Fibroblast of skin of scalp (primary cell): ENCODE measurements at places on chromosomes 3 and 15.
A peak's percentile ranks its signal among the peaks of the same experiment; 100 is the strongest.

GRCh38 chr3:98592345-98592935 lies 971 bp downstream of the CPOX start:
- DNase-seq = no peak

DNA sequence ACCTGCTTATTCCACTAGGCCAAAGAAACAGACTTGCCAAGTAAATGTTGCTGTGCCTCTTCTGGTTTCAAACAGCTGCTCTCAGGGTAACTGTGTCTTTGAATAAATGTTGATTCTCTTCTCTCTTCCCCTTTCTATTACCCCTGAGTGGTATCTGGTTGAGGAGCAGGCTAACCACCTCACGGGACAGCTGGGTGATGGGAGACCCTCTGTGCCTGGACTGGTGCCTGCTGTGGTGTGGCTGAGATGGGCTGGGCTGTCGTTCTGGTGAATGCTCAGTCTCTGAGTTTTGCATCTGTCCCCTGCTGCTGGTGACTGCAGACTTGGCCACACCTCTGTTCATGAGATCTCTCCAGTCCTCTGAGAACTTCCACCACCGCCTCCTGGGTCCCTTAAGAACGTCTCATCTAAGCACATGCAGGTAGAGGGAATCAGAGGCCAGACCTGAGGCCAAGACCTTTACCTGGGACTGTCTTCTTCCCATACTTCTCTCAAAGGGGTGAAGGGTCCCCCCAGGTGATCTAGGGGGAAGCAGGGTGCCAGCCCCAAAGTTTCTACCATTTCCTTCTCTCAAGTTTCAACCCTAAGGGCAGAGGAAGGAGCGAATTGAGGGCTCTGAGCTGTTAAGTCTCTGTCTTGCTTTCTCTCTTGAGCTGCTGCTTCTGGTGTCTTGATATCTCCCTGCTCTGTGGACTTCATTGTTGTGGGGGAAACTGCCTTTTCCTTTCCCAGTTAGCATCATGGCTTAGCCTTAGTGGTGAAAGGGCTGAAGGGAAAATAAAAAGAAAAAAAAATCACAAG lies 252.9 kb downstream of the EBLN2 start:
- no peak for DNase-seq

DNA sequence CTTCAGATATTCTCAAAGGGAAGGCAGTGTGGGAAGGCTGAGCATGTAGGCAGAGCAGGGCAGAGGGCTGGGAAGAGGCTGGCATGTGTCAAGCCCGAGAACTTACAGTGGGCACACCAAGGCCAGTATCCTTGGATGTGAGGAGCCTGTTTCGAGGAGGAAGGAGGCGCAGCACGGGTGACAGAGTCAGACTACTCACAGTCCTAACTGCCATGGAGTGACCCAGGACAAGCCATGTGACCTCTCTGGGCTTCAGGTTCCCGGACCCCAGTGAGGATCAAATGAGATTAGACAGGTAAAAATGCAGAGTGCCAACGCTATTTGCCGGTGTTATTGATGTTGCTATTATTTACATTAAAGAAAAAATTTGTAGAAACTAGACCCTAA lies 65.3 kb downstream of the NSMCE3 start:
- DNase-seq = no peak

DNA sequence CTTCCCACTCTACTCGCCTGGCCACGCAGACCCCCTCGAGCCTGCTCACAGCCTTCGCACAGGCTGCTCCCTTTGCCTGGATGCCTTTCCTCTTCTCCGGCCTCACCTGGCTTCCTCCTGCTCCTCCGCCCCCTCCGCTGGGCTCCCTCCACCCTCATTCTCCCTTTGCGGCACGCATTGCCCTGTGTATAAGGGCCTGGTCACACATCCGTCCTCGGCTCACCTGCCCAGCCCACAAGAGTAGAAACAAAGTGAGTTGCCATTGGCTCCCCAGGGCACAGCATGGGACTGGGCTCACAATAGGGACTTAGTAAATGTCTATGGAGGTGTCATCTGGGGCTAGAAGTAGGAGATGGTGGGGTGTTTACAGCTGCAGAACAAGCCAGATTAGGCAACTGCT lies 4.2 kb downstream of the PLXND1 start:
- DNase-seq = no peak

GRCh38 chr3:69787436-69788168 lies 48.3 kb downstream of the MITF start:
- peak; percentile 82 for DNase-seq

GRCh38 chr3:26100176-26100575 lies 310.3 kb downstream of the OXSM start:
- DNase-seq = no peak

DNA sequence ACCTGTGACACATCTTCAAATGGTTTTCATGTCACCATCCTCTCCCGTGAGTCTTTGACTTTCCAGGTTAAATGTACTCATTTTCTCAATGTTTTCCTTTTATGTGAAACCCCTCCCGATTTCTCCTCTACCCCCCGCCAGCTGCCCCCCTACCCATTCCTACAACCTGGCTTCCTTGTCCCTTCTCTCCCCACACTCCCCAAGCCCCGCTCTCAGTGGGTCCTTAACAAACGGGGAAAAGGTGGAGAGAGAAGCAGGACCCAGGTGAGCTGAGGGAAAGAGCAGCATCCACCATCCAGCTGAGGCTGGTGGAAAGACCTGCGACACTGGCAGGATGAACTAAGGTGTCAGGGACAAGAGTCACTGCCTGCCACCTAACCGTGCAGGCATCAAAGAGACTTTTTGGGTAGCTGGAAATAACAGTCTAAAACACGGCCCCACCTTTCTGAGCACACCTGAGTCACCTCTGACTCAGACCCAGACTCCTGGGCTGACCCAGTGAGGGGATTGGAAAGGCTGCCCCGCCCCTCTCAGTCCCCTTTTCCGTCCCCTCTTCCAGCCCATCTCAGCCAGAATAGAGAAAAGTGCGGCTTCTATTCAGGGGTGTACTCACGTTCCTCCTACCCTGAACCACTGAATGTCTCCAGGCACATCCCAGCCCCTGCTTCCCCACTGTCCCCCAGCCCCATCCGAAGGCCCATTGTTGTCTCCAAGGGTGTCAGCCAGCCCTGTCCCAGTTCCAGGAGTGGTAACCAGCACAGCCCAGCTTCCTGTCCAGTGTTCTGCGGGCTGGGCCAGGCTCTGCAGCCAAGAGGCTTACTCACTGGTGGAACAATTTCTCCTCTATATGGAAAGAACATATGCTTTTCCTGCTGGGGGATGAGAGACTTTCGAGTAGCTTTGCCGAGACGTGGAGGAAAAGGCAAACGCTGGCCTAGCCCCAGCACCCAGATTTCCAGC lies 20.4 kb downstream of the ISG20 start:
- peak; percentile 90 for DNase-seq

GRCh38 chr3:4696266-4696665 lies 203.1 kb downstream of the ITPR1 start:
- DNase-seq = no peak

- DNase-seq = no peak
Measured at GRCh38 chr3:62144482-62144881, 228.9 kb downstream of the FEZF2 start.

DNA sequence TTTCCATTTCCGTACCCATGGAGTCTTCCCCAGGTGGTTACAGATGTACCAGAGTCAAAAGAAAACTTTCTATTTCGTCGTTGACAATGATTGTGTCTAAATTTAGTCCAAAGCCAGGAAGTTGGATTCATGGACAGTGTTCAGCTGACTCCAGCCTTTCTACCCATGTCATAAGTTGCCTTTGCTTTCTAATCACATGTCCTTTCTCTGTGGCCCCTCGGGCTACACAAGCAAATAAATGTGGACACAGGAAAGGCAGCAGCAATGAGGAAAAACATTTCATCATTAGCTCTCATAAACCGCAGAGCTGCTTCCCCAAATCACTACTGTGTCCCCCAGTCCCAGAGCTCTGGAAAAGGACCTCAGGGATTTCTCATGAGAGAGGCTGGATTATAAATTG lies 82.0 kb downstream of the USF3 start:
- DNase-seq = no peak

DNA sequence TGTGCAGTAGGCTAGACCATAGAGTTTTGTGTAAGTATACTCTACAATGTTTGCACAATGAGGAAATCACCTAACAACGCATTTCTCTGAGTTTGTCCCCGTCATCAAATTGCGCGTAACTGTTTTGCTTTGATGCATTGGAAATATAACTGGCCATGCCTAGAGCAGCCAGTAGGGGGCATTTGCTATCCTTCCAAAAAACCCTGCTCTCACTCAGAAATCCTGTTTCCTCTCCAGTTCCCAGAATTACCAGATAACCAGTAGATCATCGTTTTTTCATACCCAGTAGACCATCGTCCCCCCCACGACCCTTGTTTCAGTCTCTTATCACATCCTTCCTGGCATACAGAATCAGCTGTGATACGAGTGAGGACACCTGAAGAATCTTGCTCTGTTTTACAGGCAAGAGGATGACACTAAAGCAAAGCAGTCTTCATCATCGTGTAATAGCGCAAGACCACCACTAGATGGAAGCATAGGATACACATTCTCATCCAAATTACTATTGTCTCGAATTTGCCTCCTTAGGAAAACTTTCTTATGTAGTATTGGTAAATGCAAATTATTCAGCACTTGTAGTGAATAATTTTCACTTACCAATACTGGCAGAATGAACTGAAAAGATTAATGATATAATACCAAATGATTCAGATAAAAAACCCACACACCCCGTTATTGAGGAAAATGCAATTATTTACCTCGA lies 4.4 kb upstream of the GABRR3 start:
- DNase-seq = peak; percentile 81

GRCh38 chr3:84318273-84318809 lies 640.4 kb upstream of the CADM2 start:
- no peak for DNase-seq

GRCh38 chr3:9675736-9676290 lies 26.5 kb downstream of the MTMR14 start:
- DNase-seq = no peak

- peak; percentile 38 for DNase-seq
Measured at GRCh38 chr15:31091481-31091880, 10.0 kb downstream of the TRPM1 start.

DNA sequence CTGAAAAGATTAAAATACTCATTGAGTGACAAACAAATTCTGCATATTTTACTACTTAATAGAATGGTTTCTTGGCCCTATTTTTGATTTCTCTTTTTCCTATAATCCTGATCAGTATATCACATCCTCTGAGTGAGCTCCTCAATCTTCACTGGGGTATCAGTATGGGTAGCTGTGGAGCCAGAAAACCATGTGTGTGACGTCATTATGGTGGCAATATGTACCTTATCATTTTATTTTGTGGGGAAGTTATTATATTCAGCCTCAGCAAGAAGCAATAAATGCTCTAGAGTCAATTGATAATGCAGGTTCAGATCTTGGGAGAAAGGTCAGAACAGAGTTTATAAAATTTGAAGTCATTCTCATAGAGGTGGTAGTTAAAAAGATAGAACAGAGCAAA lies 1135.7 kb upstream of the CADM2 start:
- DNase-seq = no peak
